ENCODE measurements at places on chromosomes 11 and 22.

DNA sequence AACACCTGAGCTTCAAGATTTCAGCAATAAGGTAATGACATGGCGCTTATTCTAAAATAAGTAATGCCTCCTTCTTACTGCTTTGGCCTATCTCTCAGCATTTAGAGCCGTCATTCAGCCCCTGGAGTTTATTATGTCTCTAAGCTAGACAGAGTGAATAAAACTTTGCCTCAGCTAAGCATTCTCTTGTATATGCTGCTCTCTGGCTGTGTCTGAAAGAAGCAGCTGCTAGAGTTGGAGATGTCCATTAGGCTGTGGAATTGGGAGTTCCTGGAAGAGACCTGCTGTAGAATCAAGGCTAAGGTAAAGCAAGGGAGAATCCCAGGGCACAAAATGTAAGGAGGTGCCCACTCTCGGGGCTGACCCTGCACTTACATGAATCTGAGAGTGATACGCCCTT is 35.5 kb upstream of the TTC12 start:
- DNase-seq, result no peak

GRCh38 chr22:35319244-35319985 is 19.7 kb downstream of the TOM1 start:
- DNase-seq, result no peak

GRCh38 chr22:33024626-33025025 is 33.6 kb downstream of the SYN3 start:
- peak; percentile 84 for DNase-seq

GRCh38 chr11:130850185-130850944 is 65.9 kb downstream of the SNX19 start:
- no peak for DNase-seq

DNA sequence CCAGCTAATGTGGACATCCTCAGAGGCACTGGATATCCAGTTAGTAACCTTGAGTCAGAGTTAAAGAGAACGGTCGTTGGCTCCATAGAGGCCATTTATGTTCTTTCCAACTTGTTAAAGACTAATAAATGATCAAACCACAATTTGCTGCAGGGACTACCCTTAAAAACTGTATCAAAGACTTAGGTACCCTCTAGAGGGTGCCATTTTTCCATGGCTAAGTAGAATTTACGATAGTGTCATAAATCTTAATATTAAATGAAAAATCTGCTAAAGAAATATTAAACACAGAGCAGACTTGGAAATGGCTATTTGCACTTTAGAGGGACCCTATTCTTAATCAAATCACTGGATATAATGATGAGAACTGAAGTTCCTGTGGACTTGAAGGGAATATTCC is 685.2 kb upstream of the CHORDC1 start:
- no peak for DNase-seq

DNA sequence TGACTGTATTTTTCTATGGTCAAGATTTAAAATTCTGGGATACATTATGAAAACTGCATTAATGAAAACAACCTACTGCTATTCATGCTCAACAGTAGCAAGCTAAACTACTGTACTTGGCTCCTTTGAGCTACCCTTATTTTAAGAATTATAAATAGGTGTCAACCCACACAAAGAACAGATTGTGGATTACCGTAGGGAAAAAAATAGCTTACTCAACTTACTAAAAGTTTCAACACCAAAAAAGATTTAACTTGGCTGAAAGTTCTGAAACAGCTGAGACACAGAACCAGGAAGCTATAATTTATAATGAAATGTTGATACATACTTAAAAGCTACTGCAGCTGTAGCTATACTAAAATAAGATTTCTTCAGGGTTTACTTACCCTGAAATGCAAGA is 10.1 kb downstream of the LIN7C start:
- DNase-seq, result no peak

- no peak for DNase-seq
These were observed 24.5 kb downstream of the GAS2 start for GRCh38 chr11:22690871-22691270.
